ENCODE measurements at places on chromosomes 5 and 9. TPM values are rescaled to one million over a fixed set of nuclear protein-coding genes. Genes with fewer than 3 reads are reported as not detected.

DNA sequence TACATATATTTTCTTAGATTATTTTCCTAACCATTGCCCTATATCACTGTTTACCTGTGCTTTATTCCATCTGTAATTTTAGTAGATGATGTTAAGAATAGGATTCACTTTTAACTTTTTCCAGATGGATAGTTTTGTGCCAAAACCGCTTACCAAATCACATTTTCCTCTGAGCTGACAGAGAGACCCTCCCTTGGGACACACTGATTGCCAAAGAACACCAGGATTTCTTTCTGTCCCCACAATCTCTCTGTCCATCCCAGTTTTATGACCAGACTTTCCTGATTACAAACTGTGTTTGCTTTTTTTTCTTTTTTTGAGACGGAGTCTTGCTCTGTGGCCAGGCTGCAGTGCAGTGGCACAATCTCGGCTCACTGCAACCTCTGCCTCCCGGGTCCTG is 81.3 kb upstream of the SPATA31C2 start:
- DNase-seq: no peak

Gene TNFSF8
- 3.1 TPM for total RNA-seq

Gene PLAC8L1
- total RNA-seq: not detected

DNA sequence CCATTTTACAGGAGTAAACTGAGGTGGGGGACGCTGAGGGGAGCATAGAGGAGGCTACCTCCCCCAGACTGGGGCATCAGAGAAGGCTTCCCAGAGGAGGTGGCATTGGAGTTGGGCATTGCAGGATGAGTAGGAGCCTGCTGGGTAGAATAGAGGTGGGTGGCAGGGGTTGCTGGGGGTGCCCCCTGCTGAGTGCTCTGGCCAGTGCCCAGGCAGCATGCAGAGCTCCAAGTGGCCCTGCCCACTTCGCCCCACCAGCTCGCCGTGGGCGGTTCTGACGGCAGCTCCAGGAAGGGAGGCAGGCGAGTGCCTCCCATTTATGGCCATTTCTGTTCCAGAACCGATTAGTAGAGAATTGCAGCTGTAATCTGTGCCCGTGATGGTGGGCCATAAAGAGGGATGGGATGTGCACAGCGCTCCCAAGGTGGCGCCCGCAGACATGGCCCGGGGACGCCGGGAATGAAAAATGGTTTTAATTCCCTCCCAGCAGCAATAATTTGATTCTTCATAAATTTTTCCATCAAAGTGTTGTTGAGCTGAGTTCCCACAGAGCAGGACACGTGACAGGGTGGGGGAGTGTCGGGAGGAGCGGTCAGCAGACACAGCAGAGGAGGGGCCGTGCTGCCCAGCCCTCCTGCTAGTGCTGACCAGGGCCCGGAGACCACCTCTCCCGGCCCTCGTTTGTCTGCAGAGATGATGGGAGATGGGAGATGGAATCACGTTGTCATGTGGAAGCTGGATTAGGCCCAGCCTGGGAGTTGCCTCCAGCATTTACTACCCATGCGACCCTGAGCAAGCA is 75.5 kb downstream of the LMX1B start:
- DNase-seq: no peak

DNA sequence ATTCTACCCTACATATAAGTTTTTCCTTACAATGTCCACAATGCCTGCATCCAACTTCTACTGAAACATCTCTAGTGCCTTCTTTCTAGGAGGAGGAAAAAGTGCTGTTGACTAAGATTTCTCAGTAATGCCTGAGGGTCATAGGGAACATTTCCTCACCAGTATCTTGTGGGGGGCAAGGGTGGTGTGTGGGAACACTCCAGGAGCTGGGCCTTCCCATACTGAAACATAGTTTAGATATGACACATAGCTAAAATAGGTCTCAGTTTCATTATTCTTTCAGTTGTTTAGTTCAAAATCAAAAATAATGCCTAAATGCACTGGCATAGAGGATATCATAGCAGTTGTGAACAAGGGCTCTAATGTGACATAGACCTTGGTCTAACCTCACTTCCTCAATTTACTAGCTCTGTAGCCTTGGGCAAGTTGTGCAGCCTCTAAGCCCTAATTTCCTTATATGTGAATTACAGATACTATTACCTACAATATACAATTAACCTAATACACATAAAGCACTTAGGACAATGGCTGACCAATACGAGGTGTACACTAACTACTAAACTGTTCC is 66.1 kb downstream of the HAPLN1 start:
- no peak for DNase-seq

Gene PAEP
- total RNA-seq: not detected

Gene SLC25A46
- total RNA-seq: 36.2 TPM

DNA sequence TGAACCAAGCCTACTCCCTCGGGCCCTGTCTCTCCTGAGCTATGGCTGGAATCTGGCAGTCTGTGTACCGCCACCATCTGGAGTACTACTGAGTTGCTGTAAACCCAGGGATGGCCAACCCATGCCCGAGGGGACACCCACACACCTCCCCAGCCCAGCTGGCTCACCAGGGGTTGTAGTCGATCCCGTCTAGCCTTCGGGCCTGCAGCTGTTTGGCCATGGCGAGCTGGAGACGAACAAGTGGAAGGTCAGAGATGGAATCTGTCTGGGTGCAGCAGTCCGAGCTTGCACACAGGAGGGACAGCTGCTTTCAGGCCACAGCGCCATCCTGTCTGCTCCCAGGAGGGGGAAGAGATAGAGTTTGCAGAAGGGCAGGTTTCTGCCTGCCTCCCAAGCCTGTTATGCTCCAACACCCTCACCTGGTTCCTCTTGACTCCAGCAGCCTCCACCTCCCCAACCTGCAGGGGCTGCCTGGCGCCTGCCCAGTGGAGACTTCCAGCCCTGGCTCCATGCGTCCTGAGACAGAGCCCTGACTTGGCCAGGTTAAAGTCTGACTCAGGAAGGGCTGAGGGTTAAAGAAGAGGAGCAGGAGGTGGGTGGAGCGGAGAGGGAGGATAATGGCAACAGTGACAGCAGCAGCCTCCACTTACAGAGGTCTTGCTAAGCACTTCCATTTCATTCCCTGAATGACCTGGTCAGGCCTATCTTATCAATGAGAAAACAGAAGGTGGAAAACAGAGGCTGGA is 15.8 kb upstream of the SPOUT1 start:
- DNase-seq: no peak

Gene CAVIN4
- 0.31 TPM for total RNA-seq

DNA sequence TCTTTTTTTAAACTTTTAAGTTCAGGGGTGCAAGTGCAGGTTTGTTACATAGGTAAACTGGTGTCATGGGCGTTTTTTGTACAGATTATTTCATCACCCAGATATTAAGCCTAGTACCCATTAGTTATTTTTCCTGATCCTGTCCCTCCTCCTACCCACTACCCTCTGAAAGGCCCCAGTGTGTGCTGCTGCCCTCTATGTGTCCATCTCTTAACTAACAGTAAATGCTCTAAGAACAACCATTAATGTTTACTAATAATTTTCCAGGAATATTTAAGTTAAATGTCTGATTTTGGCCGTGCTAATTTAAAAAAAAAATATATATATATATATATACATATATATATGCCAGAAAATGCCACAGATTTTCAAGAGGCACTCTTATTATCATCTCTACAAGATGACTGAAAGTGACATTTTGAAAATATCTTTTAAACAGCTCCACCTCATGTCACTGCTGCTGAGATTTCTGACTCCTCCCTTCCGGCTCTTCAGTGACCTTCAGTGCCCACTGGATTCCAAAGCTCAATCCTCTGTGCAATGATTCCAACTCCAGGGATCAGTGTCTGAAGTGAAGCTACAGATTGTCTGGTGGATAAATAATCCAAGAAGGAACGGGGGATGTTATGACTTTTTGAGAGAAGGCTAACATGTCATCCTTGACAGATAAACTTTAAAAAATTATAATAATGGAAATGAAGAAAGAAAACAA is 46.7 kb upstream of the HNRNPA0 start:
- DNase-seq: no peak

DNA sequence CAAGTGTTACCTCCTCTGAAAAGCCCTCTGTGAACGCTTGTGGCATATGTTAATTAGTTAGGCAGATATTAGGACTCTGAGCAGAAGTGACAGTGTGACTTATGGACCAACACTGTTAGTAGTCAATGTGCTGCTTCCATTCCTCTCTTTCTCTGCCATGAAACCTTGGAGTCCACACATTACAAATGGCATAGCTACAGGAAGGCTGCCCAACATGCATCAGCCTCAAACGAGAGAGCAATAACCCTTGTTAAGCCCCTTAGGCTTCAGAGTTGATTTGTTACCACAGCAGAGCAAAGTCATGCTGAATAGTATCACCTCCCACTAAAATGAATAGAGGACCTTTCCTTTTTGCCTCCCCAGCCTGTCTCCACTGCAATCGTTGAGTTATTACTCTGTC is 397.7 kb upstream of the SMARCA2 start:
- no peak for DNase-seq

- no peak for DNase-seq
These were observed 378.3 kb downstream of the KIAA0825 start for GRCh38 chr5:94240134-94240533.

- no peak for DNase-seq
These were observed 229.7 kb upstream of the IRX4 start for GRCh38 chr5:2112173-2113025.

DNA sequence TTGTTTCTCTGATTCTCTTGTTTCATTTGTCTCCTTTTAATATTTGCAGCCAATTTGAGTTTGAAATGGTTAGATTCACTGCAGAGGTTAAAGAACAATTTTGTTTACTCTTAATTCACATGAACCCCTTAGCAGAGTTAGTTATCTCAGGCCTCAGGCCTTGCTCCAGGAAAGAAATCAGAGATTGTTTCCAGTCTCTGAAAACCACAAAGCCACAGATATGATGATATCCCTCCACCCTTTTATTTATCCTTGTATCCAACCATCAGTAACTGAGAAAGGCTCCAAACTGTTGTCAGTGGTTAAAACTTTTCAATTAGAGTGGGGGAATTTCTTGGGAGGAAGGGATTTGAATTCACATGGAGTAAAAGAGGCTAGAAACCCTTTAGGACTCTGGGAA is 406.0 kb upstream of the DMAC1 start:
- no peak for DNase-seq

All from sciatic nerve (tissue), 2 donors.